Umbilical cord (tissue), 2 donors: ENCODE measurements at places on chromosomes 3 and 15. TPM values are rescaled to one million over a fixed set of nuclear protein-coding genes. Genes with fewer than 3 reads are reported as not detected.
A peak's percentile ranks its signal among the peaks of the same experiment; 100 is the strongest.

The SAMMSON gene
- total RNA-seq: 26.2 TPM

The KNG1 gene
- 1.4 TPM for total RNA-seq

The MFN1 gene
- 59.5 TPM for total RNA-seq

The KLF13 gene
- total RNA-seq: 23.1 TPM

The HLTF gene
- 52.0 TPM for total RNA-seq

The SMCO1 gene
- total RNA-seq: not detected

The GATA2 gene
- 3.6 TPM for total RNA-seq

The SUSD5 gene
- total RNA-seq: 6.0 TPM

- DNase-seq: no peak
These were observed 11.0 kb upstream of the ILDR1 start for GRCh38 chr3:122033023-122033422.

- no peak for DNase-seq
These were observed 342.5 kb upstream of the TGFBR2 start for GRCh38 chr3:30263925-30264313.

- DNase-seq: no peak
These were observed 21.9 kb downstream of the ZFAND6 start for GRCh38 chr15:80081390-80081789.

DNA sequence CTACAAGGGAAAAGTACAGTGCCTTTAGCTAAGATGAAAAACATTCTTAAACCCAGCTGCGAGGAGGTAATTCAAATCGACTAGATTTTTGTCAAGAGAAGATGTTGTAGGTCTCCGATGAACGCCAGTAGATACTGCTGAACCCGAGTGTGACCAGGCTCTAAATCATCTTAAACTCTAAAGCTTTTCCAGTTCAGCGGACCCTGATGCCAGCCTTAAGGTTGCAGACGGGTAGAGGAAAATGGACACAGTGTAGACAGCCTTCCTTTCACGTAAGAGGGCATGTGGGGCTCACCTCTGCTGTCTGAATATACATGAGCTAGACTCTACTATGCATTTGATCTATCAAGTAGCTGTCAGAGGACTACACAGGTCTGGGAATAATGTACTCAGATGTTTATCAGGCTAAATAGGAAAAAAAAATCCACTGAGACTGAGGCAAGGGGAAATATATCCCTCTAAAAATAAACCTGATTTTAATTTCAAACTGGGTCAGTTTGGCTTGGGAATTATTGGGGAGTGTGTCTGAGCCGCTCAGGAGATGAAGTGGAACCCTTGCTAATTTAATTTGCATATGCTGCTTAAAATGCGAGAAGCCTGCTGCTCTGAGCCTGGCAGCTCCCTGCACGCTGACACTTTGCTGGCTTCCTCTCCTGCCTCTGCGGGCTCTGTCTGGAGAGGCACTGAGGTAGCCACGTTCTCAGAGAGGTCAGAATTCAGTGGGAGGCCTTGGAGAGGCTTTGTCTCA is 151.9 kb downstream of the CADPS start:
- no peak for DNase-seq

- no peak for DNase-seq
These were observed 47.5 kb upstream of the CCR4 start for GRCh38 chr3:32903953-32904352.

- DNase-seq: no peak
These were observed 293.3 kb upstream of the THBS1 start for GRCh38 chr15:39287322-39288195.

DNA sequence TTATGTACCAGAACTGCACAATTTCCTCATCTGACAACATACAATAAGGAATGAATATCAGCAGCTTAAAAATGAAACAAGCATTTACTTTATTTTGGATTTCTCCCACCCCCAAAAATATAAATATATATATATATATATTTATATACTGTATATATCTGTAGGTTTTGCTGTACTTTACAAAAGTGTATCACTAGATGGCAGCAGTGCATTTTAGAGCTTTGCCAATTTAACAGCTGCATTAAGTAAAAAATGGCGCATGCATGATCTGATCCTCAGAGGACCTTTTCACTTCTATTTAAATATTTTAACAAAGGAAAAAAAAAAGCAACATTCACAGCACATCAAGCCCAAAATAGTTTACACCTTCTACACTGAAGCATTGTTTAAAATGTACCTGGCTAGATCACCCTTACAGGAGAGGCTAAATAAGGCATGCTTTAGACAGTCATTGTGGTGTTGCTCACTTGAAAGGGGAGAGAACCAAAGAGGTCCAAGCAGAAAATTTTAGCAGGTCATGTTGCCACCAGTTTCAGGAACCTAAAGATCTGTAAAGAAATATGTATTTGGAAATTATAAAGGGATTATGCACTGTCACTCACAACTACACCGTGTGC is 72.6 kb downstream of the NPTN start:
- peak; percentile 81 for DNase-seq

GRCh38 chr3:64666171-64666588 is 21.6 kb downstream of the ADAMTS9 start:
- DNase-seq: no peak

- DNase-seq: peak; percentile 50
These were observed 27.3 kb upstream of the NMB start for GRCh38 chr15:84685304-84685703.

DNA sequence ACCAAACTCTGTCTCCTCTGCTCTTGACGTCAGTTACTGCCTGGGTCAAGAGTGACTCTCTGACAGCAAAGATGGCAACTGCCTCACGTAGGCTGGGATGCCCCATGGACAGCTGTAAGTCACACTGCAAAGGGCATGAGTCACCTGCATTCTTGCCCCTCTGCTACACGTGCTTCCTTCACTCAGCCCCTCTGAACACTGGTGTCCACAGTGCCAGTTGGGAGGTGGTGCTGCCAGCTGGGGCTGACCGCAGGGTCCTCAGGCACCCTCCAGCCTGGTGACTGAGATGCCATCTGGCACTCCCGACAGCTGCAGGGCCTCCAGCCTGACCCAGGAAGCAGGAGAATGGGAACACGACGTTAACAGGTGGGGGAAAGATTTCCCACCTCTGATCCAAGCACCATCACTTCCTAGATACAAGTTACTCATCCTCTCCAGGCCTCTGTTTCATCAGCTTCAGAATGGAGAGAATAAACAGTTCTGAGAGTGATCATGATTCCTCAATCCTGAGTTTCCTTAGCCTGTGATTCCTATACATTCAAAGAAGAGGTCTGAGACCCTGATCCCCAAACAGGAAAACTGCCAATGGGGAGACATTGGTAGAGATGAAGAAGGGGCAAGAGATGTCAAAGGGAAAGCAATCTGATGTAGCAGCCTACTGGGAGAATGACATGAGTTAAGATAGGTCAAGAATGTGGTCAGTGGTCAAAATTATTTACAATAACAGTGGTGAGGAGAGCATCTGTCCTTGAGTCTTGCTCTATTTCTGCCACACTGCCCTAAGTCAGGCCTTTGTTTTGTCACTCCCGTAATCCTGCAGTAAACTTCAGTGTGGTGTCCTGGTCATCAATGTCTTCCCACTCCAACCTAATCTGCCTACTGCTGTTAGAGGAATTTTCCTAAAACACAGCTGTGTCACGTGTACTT is 86.1 kb upstream of the BCL6 start:
- no peak for DNase-seq

DNA sequence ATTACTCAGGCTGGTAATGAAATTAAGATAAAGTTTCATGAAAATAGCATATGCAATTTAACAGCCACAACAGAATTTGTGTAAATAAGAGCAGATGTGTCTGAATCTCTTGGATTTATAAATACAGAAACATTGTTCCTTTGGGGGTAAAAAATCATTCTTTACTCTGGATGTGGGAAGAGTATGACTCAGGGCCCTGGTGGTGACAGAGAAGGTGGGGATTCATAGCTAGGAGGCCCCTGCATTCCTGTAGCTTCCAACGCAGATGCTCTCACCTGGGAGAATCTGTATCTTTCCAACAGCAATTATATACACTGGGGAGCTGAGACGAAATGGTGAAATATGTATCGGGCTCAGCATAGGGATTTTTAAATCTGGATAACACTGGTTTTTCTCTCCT is 167.6 kb upstream of the CADPS start:
- no peak for DNase-seq

DNA sequence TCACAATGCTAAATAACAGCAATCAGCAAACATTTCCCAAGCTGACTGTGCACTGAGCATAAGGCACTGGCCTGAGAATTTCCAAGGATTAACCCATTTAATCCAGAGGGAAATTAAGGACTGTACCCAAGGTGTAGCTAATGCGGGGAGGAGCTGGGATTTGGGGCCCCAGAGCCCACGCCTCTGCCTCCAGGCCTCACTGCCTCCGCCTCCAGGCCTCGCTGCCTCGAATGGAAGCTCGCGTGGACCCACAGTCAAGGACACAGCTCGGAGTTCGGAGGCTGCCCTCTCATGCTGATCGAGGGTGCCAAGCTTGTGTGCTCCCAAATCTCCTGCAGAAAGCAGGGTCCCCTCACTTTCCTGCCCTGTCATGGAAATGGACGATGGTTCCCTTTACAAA is 76.5 kb upstream of the SNRPA1 start:
- no peak for DNase-seq
